ENCODE measurements at places on chromosomes 7 and 10.

DNA sequence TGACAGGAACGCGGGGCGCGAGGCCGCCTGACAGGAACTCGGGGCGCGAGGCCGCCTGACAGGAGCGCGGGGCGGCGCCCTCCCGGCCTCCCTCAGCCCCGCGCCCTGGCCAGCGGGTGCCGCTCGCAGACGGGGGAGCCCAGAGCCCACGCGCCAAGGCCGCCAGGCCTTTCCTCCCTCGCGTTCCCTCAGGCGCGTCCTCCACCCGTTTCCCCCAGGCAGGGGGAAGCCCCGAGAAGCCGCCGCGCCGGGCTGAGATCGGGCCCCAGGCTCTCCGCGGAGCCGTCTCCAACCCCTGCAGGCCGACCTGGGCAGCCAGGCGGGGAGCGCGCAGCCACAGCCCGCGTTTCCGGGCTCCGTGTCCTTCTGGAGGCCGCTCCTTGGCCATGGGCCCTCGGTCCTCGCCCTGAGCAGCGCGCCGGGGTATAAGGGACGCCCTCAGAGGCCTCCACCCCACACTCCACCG lies 17.7 kb downstream of the PTPRN2 start:
- no peak for DNase-seq

GRCh38 chr10:1754506-1755153 lies 17.3 kb upstream of the ADARB2 start:
- DNase-seq: no peak

GRCh38 chr10:42623929-42624328 lies 14.4 kb downstream of the ZNF33B start:
- no peak for DNase-seq

- no peak for DNase-seq
Measured at GRCh38 chr10:16943295-16944285, 126.4 kb upstream of the RSU1 start.

DNA sequence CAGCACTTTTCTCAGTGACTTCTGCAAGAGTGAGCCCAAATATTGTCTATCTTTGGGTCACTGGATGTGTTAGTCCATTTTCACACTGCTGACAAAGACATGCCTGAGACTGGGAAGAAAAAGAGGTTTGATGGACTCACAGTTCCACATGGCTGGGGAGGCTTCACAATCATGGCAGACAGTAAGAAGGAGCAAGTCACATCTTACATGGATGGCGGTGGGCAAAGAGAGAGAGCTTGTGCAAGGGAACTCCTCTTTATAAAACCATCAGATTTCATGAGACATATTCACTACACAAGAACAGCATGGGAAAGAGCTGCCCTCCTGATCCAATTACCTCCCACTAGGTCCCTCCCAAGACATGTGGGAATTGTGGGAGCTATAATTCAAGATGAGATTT lies 6.1 kb upstream of the HSPA12A start:
- no peak for DNase-seq

DNA sequence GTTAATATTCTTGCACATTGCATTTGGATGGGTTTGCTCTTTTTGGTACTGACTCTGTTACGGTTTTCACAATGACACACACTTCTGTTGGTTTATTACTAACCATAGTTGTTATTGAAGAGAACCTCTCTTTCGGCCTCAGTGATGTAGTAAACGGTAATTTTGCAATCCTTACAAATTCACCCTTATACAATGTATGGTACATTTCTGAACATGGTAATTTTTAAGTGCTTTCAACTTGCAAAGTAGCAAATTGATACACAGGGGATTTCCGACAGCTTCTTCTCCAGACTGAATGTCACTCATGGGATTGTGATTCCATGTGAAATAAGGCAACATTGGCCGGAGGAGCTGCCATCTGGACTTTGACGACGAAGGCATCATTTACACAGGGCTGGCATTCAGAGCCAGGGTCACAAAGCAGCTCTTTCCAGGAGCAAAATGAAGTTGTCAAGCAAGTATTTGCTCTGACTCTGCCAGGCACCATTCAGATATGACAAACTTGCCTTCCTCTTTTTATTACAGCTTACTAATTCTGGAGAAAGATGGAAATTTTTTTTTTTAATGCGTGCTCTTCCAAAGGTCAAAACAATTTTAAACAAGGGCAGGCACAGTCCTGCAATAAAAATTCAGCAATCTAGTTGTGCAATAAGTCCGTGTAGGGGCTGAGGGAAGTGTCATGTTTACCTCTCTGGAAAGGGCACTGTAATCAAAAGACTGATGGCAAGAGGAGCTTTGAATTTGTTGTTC lies 711.5 kb upstream of the C7orf33 start:
- DNase-seq: peak; percentile 4

- no peak for DNase-seq
Measured at GRCh38 chr7:48111596-48111995, 22.5 kb downstream of the UPP1 start.

GRCh38 chr10:125377368-125377767 lies 217.0 kb upstream of the CTBP2 start:
- DNase-seq: no peak

DNA sequence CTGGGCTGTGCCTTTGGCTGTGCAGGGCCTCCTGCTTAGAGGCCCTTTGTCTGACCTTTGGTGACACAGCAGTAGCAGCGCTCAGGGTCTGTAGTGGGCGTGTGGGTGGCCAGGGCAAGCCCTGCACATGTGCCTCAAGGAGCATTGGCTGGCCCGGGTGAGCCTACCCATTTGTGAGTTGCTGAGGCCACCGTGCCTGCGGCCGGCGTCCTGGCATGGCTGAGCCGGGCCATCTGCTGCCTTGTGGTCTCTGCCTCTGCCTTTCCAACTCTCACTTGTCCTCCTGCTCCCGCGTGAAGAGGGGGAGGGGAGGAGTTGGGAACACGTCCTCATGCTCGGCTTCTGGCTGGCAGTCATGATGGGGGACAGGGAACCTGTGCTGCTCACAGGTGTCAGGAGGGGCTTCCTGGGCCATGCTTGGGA lies 9.2 kb upstream of the ORAI2 start:
- no peak for DNase-seq

DNA sequence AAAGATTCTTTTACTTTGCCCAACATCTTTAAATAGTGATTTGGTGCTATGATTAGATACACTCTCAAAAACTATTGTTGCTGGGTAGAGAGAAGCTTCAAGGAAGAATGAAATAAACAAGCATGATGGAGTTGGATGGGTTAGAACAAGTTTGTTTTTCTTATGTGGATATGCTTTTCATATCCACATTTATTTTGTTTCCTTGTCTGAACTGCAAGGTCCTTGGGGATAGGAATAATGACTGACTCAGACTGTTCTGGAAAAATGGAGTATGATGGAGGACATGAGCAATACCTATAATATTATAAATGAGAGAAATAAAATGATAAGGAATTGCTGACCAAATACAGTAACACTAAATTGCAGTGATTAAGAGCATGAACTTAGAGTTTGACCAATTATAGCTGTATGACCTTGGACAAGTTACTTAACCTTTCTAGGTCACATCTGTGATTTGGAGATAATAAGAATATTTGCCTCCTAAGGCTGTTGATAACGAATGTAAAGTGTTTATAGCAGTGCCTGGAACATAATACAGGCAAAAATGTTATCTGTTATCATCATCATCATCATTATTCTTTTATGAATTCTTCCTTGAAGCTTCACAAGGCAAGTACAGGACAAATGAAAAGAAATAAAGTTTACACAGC lies 847.5 kb downstream of the LRMDA start:
- DNase-seq: no peak

DNA sequence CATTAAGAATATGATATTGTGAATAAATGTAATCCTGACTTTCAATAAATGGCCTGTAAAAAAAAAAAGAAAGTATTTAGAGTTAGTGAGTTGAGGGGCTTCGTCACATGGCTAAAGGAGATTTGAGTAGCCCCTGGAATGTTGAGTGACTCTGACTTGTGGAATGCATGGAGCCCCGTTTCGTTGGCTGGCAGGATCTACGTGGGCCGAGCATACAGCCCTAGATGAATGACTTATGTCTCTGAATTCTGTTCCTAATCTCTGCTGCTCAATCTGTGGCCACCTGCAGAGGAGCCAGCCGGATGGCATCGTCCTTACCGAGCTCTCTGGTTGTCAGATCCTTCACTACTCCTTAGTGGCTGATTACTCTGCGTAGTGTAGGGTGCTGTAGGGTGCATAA lies 155.7 kb downstream of the MGMT start:
- DNase-seq: no peak

DNA sequence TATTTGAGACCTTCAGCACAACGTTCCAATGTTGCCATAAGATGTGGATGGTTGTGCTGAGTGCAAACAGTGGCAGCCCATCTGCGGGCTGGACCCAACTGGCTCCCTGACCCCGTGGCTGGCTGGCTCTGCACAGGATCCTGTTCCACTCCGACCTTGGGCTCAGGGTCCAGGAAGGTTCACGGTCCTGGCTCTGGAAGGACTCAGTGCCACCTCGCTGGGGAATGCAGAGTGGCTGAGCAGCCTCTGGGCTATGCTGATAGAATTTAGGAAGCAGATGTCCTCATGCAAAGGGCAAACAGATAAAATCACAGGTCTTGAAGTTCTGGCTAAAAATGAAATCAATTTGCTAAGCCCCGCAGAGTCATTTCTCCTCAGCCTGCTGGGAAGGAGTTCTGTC lies 171.6 kb downstream of the PIP4K2A start:
- no peak for DNase-seq

- no peak for DNase-seq
Measured at GRCh38 chr10:47111329-47111862, 188.6 kb upstream of the GDF10 start.

- DNase-seq: no peak
Measured at GRCh38 chr7:97871659-97872024, 566 bp downstream of the ASNS start.

DNA sequence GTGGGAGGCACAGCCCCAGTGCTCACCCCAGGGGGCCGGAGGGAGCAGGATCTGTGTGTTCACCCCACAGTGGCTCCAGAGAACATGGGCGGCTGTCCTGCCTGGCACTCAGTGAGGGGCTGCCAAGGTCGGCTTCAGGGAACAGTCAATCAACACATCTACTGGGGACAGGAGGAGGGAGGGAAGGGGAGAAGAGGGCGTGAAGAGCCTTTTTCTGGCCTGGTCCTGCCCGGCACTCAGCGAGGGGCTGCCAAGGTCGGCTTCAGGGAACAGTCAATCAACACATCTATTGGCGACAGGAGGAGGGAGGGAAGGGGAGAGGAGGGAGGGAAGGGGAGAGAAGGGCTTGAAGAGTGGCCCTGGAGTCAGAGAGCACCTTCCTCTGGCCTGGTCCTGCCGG lies 184.9 kb downstream of the ADARB2 start:
- DNase-seq: no peak

Data from amygdala (tissue), 56 donors.